ENCODE measurements at places on chromosomes 4 and X.
A peak's percentile ranks its signal among the peaks of the same experiment; 100 is the strongest.

- no peak overlapping the region for H3K4me3 ChIP-seq
- no peaks in the 10 kb centered on the region for H3K4me1 ChIP-seq
- H3K36me3 ChIP-seq, result no peaks in the 10 kb centered on the region
- no peak for DNase-seq
Measured at GRCh38 chrX:78753571-78753970, 6.1 kb downstream of the LPAR4 start.

DNA sequence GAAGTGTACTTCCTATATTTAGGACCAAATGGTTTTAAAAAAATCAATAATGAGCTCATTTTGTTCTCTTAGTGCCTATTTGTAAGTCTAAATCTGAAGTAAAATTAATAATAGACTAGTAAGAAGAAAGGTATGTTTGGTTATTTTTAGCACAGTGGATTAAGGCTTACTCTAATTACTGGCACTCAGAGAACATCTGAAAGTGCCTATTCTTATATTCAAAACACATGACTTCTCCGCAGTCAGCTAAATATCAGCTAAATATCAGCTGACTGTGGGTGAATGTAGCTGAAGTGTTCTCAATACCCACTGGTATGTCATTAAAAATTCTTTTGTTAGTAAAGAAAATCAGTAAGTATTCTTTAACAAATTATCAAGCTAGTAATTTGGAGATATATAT lies 6.0 kb downstream of the AP1S2 start:
- no peak for DNase-seq
- H3K27ac ChIP-seq, result no peak overlapping the region
- peaks cover 34% of the 10 kb centered on the region for H3K36me3 ChIP-seq
- no peaks in the 10 kb centered on the region for H3K27me3 ChIP-seq
- no peak overlapping the region for H3K4me3 ChIP-seq

GRCh38 chrX:107626916-107627315 lies 1.4 kb upstream of the PRPS1 start:
- peaks cover 4% of the 10 kb centered on the region for H3K36me3 ChIP-seq
- no peak for DNase-seq
- no peaks in the 10 kb centered on the region for H3K27me3 ChIP-seq
- H3K4me3 ChIP-seq, result no peak overlapping the region
- H3K27ac ChIP-seq, result no peak overlapping the region

GRCh38 chr4:131441004-131441688 lies 1707.9 kb upstream of the PCDH10 start:
- no peak for DNase-seq
- H3K4me3 ChIP-seq, result no peak overlapping the region
- H3K4me1 ChIP-seq, result no peaks in the 10 kb centered on the region
- H3K27ac ChIP-seq, result no peak overlapping the region
- H3K36me3 ChIP-seq, result no peaks in the 10 kb centered on the region

- no peak overlapping the region for H3K27ac ChIP-seq
- no peak overlapping the region for H3K4me3 ChIP-seq
- no peaks in the 10 kb centered on the region for H3K27me3 ChIP-seq
- H3K4me1 ChIP-seq, result peaks cover 10% of the 10 kb centered on the region
- no peaks in the 10 kb centered on the region for H3K36me3 ChIP-seq
- no peak for DNase-seq
Measured at GRCh38 chrX:70554081-70554480, 109.4 kb downstream of the DLG3 start.

DNA sequence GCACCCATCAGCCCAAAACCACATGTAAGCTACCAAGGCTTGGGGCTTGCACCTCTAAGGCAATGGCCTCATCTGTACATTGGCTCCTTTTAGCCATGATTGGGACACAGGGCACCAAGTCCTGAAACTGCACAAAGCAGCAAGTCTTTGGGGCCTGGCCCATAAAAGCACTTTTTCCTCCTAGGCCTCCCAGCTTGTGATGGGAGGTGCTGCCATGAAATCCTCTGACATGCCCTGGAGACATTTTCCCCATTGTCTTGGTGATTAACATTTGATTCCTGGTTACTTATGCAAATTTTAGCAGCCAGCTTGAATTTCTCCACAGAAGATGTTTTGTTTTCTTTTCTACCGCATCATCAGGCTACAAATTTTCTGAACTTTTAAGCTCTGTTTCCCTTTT lies 58.5 kb upstream of the PABPC4L start:
- no peak overlapping the region for H3K27ac ChIP-seq
- no peak overlapping the region for H3K4me3 ChIP-seq
- H3K36me3 ChIP-seq, result no peaks in the 10 kb centered on the region
- no peak for DNase-seq

DNA sequence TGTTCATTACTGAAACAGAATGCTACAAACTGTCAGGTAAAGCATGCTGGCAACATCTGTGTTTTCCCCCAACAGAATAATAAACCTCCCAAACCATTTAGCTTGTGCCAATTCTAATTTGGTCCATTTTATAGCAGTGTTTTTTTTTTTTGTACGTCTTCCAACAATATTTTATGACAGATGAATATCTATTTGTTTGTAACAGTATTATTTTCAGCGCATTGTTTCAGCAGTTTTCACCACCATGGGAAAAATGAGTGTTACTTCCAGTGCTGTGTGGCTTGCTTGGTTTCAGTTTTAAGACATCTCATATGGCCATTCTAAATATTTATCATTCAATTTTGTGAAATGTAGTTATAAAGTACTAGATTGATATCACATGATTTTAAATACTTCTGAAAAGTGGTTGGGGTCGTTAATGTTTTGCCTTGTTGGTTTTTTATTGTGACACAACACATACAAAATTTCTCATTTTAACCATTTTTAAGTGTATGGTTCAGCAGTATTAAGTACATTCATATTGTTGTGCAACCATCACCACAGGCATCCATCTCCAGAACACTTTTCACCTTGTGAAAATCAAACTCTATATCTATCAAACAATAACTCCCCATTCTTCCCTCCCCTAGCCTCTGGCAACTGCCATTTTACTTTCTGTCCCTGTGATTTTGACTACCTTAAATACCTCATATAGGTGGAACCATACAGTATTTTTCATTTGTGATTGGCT lies 25.6 kb upstream of the TBC1D19 start:
- no peaks in the 10 kb centered on the region for H3K4me1 ChIP-seq
- DNase-seq, result no peak
- no peak overlapping the region for H3K4me3 ChIP-seq

DNA sequence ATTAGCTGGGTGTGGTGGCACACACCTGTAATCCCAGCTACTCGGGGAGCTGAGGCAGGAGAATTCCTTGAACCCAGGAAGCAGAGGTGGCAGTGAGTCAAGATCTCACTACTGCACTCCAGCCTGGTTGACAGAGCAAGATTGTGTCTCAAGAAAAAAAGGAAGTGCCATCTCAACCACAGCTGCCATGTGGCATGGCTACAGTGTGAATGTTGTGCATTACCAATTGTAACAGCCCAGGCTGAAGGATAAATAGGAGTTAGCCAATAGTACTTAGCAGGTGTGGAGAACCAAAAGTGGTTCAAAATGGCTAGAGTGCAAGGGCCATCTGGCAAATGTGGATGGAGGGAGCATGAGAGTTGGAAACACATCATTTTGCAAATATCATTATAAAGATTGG lies 28.9 kb downstream of the SLC25A5 start:
- H3K4me1 ChIP-seq, result peaks cover 14% of the 10 kb centered on the region
- H3K36me3 ChIP-seq, result no peaks in the 10 kb centered on the region
- H3K27me3 ChIP-seq, result no peaks in the 10 kb centered on the region
- DNase-seq, result no peak

DNA sequence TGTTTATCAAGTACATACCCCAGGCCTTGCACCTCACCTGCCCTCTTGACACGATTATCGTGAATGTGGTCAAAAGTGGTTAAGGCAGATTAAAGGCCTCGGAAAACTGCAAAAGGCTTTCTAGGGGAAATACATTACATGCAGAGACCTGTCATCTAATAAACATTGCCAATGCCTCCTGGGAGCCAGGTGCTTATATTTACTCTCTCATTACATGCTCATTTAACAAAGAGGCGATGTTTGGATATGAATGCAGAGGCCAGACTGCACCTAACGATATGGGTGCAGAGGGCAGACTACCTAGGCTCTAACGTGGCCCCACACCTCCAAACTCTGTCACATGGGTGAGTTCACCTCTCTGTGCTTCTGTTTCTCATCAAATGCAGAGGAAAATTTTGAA lies 14.5 kb downstream of the CRMP1 start:
- no peaks in the 10 kb centered on the region for H3K36me3 ChIP-seq
- H3K4me3 ChIP-seq, result no peak overlapping the region
- H3K27ac ChIP-seq, result no peak overlapping the region
- H3K27me3 ChIP-seq, result peaks cover 19% of the 10 kb centered on the region
- H3K4me1 ChIP-seq, result no peaks in the 10 kb centered on the region

GRCh38 chr4:55524844-55525571 lies 21.7 kb downstream of the CLOCK start:
- no peak for DNase-seq
- H3K27ac ChIP-seq, result peak overlapping the region; percentile 18
- H3K4me1 ChIP-seq, result peaks cover 13% of the 10 kb centered on the region
- peaks cover 13% of the 10 kb centered on the region for H3K36me3 ChIP-seq
- no peak overlapping the region for H3K4me3 ChIP-seq
- H3K27me3 ChIP-seq, result no peaks in the 10 kb centered on the region

GRCh38 chr4:53656421-53656981 lies 65.2 kb upstream of the LNX1 start:
- DNase-seq, result no peak
- peaks cover 5% of the 10 kb centered on the region for H3K27me3 ChIP-seq
- H3K36me3 ChIP-seq, result no peaks in the 10 kb centered on the region
- H3K4me1 ChIP-seq, result peaks cover 15% of the 10 kb centered on the region
- H3K4me3 ChIP-seq, result no peak overlapping the region
- H3K27ac ChIP-seq, result no peak overlapping the region

GRCh38 chrX:4661771-4662170 lies 948.3 kb upstream of the PRKX start:
- no peaks in the 10 kb centered on the region for H3K4me1 ChIP-seq
- no peaks in the 10 kb centered on the region for H3K36me3 ChIP-seq
- no peak overlapping the region for H3K4me3 ChIP-seq
- no peak overlapping the region for H3K27ac ChIP-seq
- DNase-seq, result no peak

GRCh38 chr4:47737326-47737725 lies 100.5 kb downstream of the CORIN start:
- H3K4me3 ChIP-seq, result no peak overlapping the region
- no peaks in the 10 kb centered on the region for H3K4me1 ChIP-seq
- H3K36me3 ChIP-seq, result peaks cover 1% of the 10 kb centered on the region
- peaks cover 8% of the 10 kb centered on the region for H3K27me3 ChIP-seq
- no peak overlapping the region for H3K27ac ChIP-seq

GRCh38 chr4:95850161-95850560 lies 10.3 kb downstream of the PDHA2 start:
- H3K36me3 ChIP-seq, result no peaks in the 10 kb centered on the region
- no peak overlapping the region for H3K4me3 ChIP-seq
- H3K27me3 ChIP-seq, result no peaks in the 10 kb centered on the region
- no peaks in the 10 kb centered on the region for H3K4me1 ChIP-seq

- no peaks in the 10 kb centered on the region for H3K4me1 ChIP-seq
- no peaks in the 10 kb centered on the region for H3K27me3 ChIP-seq
- no peaks in the 10 kb centered on the region for H3K36me3 ChIP-seq
- no peak overlapping the region for H3K4me3 ChIP-seq
Measured at GRCh38 chr4:147808447-147808846, 76.6 kb downstream of the ARHGAP10 start.

DNA sequence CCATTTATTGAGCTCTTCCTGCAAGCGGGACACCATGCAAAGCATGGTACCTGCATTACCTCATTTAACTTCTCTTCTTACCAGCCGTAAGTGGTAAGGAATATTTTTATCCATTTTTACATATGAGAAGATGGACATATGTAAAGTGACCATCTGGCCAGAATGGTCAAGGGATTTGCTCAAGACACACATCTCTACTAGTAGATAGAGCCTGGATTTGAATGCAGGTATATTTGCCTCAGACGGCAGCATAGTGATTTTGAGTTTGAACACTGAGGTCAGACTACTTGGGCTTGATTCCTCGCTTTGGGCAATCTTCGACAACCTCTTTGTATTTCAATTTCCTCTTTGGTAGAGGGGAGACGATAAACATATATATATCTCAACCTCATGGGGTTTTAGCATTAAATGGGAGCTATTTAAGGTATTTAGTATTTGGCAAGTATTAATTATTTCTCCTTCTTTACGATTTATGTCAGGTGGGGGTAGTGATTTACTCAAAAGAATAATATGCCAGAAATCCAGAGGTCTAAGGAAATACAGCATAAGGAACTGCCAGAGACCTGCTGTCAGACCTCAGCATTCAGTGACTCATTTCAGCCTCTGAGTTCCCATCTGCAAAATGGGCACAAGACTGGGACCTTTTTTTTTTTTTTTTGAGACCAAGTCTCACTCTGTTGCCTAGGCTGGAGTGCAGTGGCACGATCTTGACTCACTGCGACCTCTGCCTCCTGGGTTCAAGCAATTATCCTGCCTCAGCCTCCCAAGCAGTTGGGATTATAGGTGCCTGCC lies 34.6 kb upstream of the CHRNA9 start:
- H3K4me1 ChIP-seq, result peaks cover 84% of the 10 kb centered on the region
- H3K27ac ChIP-seq, result peak overlapping the region; percentile 92
- H3K36me3 ChIP-seq, result peaks cover 10% of the 10 kb centered on the region
- H3K4me3 ChIP-seq, result peak overlapping the region; percentile 70
- H3K27me3 ChIP-seq, result no peaks in the 10 kb centered on the region

GRCh38 chrX:48854898-48855297 lies 19.5 kb upstream of the PCSK1N start:
- no peaks in the 10 kb centered on the region for H3K4me1 ChIP-seq
- no peak overlapping the region for H3K27ac ChIP-seq
- DNase-seq, result no peak
- H3K36me3 ChIP-seq, result no peaks in the 10 kb centered on the region
- peaks cover 2% of the 10 kb centered on the region for H3K27me3 ChIP-seq

DNA sequence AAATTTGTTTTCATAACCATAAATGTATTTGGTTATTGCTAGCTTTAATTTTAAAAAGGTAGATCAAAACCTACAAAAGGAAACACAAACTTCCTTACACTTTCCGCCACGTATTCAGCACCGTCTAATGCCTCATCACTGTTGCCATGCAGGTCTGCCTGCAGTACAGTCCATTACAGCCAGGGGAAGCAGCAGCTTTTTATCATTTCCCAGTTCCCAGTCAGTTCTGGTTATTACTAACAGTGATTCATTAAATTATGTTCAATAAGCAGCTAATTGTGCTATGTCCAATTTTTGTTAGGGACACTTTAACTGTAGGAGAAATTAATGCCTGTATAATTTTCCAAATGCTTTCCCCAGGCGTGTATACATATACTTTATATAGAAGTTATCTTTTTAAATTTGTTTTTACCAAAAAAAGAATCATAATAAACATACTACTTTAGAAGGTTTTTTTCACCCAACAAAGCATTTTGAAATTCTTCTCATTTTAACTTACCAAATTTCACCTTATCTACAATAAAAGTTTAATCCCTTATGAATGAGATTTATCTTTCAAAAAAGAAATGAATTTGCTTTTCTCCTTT lies 93.3 kb downstream of the ANXA3 start:
- peaks cover 41% of the 10 kb centered on the region for H3K4me1 ChIP-seq
- H3K4me3 ChIP-seq, result no peak overlapping the region
- H3K36me3 ChIP-seq, result no peaks in the 10 kb centered on the region
- peak; percentile 44 for DNase-seq
- peaks cover 2% of the 10 kb centered on the region for H3K27me3 ChIP-seq

GRCh38 chrX:24696294-24696693 lies 2.6 kb downstream of the POLA1 start:
- peak overlapping the region; percentile 41 for H3K4me3 ChIP-seq
- H3K27ac ChIP-seq, result no peak overlapping the region
- no peak for DNase-seq
- peaks cover 26% of the 10 kb centered on the region for H3K36me3 ChIP-seq
- no peaks in the 10 kb centered on the region for H3K27me3 ChIP-seq
- peaks cover 33% of the 10 kb centered on the region for H3K4me1 ChIP-seq

GRCh38 chr4:54877006-54877405 lies 219.2 kb downstream of the KIT start:
- no peak overlapping the region for H3K27ac ChIP-seq
- H3K4me1 ChIP-seq, result no peaks in the 10 kb centered on the region
- H3K4me3 ChIP-seq, result no peak overlapping the region
- DNase-seq, result no peak
